Activated CD8-positive, alpha-beta T cell treated with anti-CD3 and anti-CD28 coated beads for 36 hours (primary cell): ENCODE measurements at places on chromosomes 4 and X. TPM values are rescaled to one million over a fixed set of nuclear protein-coding genes. Genes with fewer than 3 reads are reported as not detected.

The UCHL1 gene
- total RNA-seq = 2.5 TPM

The XK gene
- total RNA-seq = not detected

GRCh38 chrX:49147936-49148335 lies 14.6 kb upstream of the MAGIX start:
- no peak for DNase-seq

The SASH3 gene
- total RNA-seq = 123 TPM

GRCh38 chr4:93748373-93749291 lies 79.9 kb upstream of the ATOH1 start:
- DNase-seq = no peak

The COL4A6 gene
- total RNA-seq = not detected

The GSX2 gene
- total RNA-seq = not detected

GRCh38 chrX:133444952-133445831 lies 29.9 kb upstream of the GPC4 start:
- DNase-seq = no peak

DNA sequence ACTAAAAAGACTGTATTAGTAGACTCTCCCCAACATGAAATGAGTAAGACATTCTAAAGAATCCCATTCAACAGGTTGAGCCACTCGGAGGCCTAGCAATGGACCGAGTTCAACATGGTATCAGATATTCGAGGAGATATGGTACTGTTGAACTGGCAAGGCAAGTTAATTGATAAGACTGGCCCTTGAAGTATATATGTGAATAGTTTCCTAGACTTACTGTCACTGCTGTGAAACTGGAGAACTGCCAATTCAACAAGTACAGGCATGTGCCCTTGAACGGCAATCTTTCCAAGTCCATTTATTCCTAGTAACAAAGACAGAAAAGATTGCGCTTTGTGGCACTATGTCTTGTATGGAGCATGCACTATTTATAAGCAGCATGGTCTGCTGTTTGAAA lies 24.4 kb downstream of the FAT1 start:
- no peak for DNase-seq

DNA sequence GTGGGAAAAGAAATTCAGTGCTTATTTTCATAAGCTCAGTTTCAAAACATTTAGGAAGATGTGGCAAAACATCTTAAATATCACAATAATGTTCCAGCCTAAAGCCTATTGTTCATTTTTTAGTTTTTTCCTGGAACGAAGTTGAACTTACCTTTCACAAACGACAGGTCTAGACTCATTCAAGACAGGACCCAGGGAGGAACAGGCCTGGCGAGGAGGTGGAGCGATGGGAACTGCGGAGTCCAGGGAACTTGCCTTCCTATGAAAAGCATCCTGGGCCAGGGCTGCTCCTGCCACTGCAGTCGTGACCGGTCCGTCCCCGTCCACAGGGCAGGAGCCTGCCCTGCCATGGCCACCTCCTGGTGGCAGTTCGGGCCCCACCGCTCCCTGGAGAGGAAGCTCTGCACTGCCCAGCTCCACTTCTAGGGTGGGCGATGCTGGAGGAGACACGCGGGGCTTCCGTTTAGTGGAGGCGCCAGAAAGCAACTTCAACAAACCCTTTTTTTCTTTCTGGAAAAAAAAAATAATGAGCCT lies 96.7 kb upstream of the CBR4 start:
- DNase-seq = no peak
